ENCODE measurements at places on chromosomes 11 and 22. TPM values are rescaled to one million over a fixed set of nuclear protein-coding genes. Genes with fewer than 3 reads are reported as not detected.

GRCh38 chr11:32396991-32397390 lies 38.3 kb downstream of the WT1 start:
- DNase-seq: no peak

GRCh38 chr11:46676436-46677158 lies 23.8 kb downstream of the ARHGAP1 start:
- no peak for DNase-seq

The CADM1 gene
- total RNA-seq: 3.9 TPM

The LMNTD2 gene
- 21.8 TPM for total RNA-seq

- DNase-seq: no peak
These were observed 7.4 kb upstream of the TH start for GRCh38 chr11:2178906-2179494.

DNA sequence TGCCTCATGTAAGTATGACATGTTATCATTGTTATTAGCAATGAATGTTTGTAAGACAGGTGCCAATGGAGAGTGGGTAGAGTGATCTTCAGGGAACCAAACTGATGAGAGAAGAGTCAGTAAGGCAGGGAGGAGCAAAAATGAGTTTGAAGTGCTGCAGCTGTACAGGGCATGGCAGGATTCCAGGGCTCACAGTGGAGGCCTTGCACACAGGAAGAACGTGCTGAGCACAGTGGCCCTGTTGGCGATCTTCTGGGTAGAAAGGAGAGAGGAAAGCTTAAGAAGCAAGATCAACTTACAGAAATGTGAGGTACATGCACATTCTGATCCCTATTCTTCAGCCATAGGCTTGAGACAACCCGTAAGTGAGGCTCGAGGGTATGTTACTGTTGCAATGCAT lies 219.3 kb upstream of the TMEM45B start:
- no peak for DNase-seq
